ENCODE measurements at places on chromosomes 16 and 17.
A peak's percentile ranks its signal among the peaks of the same experiment; 100 is the strongest.

- no peak for DNase-seq
Measured at GRCh38 chr16:89949756-89950155, 1.2 kb downstream of the DEF8 start.

DNA sequence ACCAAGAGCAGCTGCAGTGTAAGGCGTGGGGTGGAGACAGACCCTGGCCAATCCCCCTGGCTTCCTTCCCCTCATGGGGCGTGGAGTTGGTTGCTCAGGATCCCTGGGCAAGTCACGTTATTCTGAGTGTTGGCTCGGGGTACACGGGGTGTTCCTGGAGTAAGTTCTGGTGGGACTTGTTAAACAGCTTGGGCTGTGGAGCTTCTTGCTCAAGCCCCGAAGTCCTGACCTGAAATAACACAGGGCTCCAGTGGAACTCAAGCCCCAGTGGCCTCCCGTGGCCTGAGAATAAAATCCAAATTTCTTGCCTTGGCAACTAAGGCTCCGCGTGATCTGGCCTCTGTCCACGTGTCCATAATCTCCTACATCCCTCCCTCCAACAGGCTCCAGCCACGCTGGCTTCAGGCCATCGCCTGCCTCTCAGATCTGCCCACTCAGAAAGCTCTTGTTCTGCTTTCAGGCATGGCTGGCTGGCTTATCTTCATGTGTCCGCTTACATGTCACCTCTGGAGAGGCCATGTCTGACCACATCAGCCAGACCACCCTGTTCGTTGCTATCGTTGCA, 49.3 kb upstream of the BCO1 start:
- DNase-seq = no peak

DNA sequence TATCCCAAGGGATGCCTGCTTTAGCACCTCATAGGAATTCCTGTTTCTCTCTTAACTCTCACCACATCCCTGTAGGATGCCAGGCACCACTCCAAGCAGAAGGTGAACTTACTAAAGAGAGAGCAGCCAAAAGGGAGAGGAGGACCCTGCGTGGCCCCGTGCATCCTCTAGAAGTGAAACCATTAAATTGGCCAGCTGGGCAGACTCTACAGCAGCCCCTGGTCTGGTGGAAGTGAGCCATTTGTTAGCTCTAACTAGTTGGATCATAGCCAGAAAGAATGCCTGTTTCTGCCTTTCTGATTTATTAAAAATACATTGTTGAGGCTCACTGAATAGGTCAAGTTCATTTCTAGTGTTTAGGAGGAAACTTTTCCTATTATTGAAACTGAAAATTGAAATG, 22.3 kb downstream of the TMEM11 start:
- DNase-seq = no peak

DNA sequence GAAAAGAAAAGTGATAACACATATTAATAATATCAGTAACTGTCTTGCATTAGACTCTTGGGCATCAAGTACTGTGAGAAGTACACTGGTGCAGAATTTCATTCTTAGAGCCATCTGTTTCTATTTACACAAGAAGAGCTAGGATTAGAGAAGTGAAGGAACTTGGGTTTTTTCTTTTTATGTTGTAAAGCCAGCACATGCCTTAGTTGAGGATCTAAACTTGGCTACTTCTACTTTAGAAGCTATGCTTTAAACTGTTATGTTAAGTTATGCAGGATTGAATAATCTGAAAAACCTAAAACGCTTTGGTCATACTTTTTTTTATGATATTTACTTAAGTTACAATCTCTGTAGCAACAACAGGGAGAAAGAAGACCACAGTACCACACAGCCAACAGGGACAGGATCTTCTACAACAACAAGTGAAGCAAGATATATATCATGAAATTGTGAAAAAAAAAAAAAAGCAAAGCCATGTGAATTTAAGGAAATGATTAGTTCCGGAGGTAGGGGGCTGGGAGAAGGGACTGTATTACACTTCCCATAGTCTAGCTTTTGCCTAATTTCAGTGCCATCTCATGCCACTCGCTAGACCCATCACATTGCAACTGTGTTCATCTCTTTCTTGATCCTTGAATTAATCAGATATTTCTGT, 305.1 kb upstream of the GOT2 start:
- peak; percentile 72 for DNase-seq

GRCh38 chr17:82835766-82836512, 3.9 kb downstream of the ZNF750 start:
- peak; percentile 23 for DNase-seq

DNA sequence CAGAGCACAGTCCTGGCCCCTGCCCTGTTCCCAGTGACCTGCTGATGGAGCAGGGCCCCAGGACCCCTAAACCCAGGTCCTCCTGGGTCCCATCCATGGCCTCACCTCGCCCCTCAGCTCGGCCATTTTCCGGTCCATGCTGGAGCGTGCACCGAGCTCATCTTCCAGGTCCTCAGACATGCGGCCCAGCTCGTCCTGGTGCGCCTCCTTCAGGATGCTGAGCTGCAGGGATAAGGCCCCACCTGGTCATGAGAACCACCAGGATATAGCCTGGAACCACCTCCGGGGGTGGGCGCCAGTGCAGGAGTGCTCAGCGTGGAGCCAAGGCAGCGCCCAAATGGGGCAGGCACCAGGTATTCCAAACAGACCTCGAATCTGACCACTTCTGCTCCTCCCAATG, 17.9 kb downstream of the CCDC102A start:
- no peak for DNase-seq

GRCh38 chr16:4663777-4664465, 29.4 kb upstream of the NUDT16L1 start:
- peak; percentile 98 for DNase-seq

- DNase-seq = peak; percentile 79
Measured at GRCh38 chr16:1309888-1310831, 724 bp downstream of the UBE2I start.

GRCh38 chr17:81913394-81914102, 2.3 kb upstream of the PCYT2 start:
- no peak for DNase-seq

- no peak for DNase-seq
Measured at GRCh38 chr17:2983255-2983654, 80.2 kb downstream of the OR1D5 start.

- DNase-seq = no peak
Measured at GRCh38 chr16:28589069-28589468, 7.8 kb downstream of the SULT1A2 start.

- no peak for DNase-seq
Measured at GRCh38 chr16:66618588-66619375, 14.3 kb downstream of the CMTM3 start.

DNA sequence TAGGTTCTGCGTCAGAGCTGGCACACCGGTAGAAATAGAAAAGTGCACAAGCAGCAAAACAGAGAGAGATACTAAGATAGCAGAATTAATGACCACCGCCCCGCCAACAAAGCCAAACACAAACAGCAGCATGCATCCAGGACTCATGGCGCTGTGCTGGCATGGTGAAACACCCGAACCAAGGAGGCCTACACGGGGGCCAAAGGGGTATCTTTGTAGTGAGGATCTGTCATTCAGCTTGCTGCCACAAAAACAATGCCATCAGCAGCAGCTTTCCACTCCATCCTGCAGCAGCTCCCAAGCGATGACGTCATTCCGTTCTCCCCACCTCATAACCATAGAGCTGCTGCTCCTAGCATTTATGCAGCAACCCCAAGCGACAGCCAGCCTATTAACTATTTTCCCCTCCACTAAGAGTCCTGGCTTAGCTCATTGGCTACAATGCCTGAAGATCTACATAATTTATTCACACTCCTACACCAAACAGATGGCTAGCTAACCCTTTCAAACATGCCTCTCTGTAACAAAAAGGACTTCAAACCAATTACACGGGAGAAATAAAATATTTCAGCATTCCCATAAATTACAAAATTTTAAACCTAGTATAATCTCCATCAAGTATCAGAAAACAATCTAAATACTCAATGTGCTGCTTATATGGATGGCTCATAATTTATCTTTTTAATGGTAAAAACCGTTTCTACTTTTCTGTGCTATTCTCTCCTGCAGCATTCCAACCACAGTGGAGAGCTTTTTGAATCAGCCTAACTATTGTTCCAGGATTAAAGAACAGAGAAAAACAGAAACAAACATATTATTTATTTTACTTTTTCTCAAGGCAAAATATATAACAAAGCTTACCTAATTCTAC, 73.9 kb downstream of the SPAG9 start:
- DNase-seq = no peak

DNA sequence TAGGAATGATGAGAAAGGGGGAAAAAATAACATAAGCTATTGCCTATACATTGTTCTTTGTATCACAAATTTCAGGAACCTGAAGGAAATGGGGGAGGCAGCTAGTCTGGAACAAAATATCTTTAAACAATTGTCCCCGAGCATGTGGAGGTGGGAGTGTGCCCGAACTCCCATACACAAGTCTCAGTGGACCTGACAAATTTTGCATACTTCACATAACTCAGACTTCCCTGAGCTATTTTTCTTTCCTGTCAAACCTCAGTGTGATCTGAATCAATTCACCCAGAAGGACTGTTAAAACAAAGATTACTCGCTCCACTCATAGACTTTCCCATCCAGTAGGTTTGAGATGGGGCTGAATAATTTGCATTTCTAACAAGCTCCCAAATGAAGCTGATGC, 1.6 kb upstream of the XPO6 start:
- no peak for DNase-seq

- DNase-seq = no peak
Measured at GRCh38 chr16:12150600-12150999, 174.1 kb downstream of the SNX29 start.

DNA sequence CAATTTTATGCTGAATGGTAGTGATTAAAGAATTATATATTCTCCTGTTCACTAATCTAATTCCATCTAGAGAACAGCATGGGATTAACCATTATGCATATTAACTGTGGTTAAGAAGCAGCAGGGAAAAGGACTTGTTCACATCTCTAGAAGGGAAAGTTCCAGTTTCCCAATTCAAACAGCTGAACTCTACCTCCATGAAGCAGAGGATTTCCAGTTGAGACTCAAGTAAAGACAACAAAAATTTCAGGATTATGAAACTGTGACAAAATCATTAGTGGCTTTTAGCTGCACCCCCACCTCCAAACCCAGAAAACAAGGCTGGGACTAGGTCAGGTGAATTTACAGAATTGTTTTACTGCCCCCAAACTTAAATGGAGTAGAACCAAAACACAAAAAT, 73.6 kb downstream of the USP32 start:
- DNase-seq = no peak
